ENCODE measurements at places on chromosomes 13 and 19.

- no peak for DNase-seq
These were observed 280.0 kb upstream of the SOX21 start for GRCh38 chr13:94992036-94992960.

GRCh38 chr13:98265692-98266551, 88.9 kb upstream of the RNF113B start:
- DNase-seq: no peak

DNA sequence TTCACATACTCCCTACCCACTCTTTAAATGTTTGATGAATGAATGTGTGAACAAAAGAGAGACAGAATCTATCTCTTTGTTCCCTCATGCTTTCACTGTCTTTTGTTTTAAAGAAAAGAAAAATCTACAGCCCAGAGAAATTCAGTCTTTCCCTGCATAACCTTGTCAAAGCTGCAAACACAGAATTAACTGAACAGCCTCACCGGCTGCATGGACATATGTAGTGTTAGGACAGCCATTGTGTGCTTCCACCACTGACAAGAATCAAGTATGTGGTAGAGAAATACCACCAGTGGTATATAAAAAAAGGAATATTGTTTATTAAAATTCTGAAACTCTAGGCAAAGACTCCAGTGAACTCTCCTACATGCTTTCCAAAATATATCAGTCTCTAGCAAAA, 348.4 kb upstream of the NBEA start:
- DNase-seq: no peak

- no peak for DNase-seq
These were observed 12.4 kb upstream of the NEK5 start for GRCh38 chr13:52141299-52141698.

GRCh38 chr13:43335764-43336163, 312.4 kb downstream of the DNAJC15 start:
- DNase-seq: no peak

DNA sequence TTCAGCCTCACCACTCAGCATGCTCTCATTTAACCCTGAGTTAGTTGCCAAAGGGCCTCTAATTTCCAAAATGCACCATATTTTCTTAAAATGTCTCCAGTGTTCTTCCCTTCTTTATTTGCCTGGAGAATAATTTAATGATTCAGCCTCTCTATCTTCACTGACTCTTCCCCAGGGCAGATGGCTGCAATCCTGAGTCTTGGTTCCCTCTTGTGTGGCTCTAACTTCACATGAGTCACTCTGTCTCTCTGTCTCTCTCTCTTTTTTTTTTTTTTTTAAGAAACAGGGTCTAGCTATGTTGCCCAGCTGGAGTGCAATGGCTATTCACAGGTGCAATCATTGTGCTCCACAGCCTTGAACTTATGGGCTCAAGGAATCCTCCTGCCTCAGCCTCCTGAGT, 251.4 kb downstream of the VWA8 start:
- no peak for DNase-seq

GRCh38 chr19:1112268-1113029, 8.7 kb downstream of the GPX4 start:
- DNase-seq: no peak

DNA sequence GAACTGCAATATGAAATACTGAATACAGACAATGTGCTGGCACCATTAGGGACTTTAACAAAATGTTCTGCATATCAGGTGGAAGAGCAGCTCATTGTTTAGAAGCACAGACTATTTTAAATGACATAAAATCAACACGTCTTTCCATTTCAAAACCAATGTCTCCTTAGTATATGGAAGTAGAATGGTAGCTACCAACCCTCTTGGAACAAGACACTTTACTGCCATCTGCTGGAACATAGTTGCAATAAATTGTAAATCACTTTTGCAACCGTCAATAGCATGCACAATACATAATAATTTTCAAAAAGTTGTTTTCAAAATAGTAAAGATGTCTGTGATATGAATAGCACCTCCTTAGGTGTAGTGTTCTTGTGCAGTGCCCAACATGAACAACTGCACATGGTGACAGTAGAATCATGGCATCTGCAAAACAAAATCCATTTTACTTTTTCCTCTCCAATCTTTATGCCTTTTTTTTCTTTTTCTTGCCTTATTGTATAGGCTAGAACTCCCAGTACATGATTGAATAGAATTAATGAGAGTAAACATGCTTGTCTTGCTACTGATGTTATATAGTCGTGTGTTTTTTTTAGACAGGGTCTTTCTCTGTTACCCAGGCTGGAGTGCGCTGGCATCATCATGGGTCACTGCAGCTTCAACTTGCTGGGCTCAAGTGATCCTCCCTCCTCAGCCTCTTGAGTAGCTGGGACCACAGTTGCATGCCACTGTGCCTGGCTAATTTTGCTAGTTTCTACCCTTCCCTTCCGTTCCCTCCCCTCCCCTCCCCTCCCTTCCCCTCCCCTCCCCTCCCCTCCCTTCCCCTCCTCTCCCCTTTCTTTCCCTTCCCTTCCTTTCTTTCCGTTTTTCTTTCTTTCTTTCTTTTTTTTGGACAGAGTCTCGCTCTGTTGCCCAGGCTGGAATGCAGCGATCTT, 7.8 kb upstream of the LYPD5 start:
- DNase-seq: no peak

- DNase-seq: no peak
These were observed 179.4 kb downstream of the NDFIP2 start for GRCh38 chr13:79660361-79660760.

- DNase-seq: no peak
These were observed 12.9 kb downstream of the CARM1 start for GRCh38 chr19:10884274-10884673.

DNA sequence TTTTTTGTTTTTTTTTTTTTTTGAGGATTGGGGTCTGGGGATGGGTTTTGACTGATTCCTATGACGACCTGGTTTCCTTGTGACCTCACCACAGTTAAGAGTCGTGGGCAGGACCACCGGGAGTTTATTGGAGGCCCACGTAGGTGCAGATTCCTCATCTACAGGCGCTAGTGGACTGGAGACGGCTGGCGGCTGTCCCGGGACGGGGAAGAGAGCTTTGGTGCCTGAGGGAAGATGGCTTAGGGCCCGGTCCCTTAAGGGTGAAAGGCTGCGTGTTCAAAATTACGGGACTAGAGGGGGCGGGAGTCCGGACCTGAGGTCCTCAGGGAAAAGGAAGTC, 682 bp upstream of the TEAD2 start:
- DNase-seq: no peak

GRCh38 chr13:78497702-78498355, 105.5 kb downstream of the POU4F1 start:
- DNase-seq: no peak

DNA sequence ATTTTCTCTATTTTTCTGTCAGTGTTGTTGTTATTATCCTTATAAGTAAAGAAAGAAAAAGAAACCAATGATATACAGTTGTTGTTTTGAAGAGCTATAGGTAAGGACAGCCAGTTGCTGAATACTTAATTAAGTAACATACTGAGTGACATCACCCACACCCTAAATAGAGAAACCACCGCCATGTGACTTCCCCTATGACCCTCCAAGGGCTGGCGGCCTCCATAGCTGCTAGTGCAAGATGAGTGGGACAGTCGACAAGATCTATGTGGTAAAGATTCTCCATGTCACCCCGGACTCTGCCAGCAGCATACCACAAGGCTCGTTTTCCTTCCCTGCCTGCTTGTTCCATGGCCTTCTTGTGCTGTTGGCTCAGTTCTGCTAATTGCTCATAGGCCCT, 221.1 kb downstream of the DNAJC15 start:
- no peak for DNase-seq

DNA sequence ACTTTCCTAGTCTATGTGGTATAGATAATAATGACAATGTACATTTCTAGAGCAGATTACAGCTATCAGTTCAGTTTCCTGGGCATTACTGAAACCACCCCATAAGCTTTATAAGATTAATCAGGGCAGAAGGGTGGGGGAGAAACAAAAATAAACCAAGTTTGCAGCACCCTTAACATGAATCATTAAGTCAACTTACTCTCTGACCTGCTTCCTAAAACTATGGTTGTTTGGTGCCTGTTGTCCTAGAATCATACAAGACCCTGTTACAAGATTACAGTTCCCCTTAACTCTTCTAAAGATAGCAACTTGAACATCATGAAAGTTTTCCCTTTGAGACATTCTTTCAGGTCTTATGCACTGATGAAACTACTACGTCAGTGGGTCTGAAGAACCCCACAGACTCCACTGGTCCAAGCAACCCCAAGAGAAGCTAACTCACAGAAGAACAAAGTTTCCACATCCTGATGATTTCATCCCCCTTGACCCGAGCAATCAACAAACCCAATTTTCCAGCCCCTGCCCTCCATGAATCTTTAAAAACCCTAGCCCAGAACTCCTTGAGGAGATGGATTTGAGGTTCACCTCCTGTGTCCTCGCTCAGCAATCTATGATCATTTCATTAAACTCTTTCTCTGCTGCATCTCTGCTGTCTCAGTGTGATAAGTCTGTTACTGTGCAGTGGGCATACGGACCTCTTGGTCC, 336.5 kb downstream of the FOXO1 start:
- no peak for DNase-seq

All from GM12892 (cell line).